Brain pericyte (primary cell): ENCODE measurements at places on chromosomes 4 and X.

DNA sequence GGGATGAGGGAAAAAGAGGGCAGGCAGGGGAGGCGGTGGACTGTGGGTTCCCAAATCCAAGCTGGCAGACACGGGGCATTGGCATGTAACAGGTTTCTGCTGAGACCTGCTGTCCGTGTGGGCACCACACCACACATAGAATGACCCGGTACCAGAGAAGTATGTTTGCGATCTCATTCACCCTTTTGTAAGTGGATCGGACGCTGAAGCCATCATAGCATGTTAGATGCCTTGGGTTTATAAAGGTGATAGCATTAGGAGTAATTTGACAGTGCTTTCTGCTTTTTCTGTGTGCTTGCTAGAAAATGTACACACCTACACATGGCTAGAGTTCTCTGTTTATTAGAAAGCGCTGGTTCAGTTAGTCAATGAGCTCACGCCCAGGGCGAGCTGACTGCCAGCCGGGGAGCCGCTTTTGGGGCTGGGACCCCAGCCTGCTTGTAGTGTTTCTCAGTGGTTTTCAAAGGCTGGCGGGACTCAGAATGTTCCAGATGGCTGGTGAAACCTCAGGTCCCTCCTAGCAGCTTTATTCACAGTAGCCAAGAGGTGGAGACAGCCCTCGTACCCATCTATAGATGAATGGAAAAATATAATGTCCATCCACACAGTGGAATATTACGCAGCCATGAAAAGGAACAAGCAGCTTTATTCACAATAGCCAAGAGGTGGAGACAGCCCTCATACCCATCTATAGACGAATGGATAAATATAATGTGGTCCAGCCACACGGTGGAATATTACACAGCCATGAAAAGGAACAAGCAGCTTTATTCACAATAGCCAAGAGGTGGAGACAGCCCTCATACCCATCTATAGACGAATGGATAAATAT is 579 bp downstream of the IL3RA start:
- no peak for DNase-seq

GRCh38 chr4:46984781-46985180 is 8.6 kb downstream of the GABRA4 start:
- no peak for DNase-seq

- DNase-seq: no peak
These were observed 105.8 kb downstream of the FAT4 start for GRCh38 chr4:125420526-125420925.

GRCh38 chr4:124202099-124202498 is 510.4 kb downstream of the ANKRD50 start:
- DNase-seq: no peak

GRCh38 chr4:77695774-77696173 is 90.2 kb downstream of the CXCL13 start:
- DNase-seq: peak; percentile 50

DNA sequence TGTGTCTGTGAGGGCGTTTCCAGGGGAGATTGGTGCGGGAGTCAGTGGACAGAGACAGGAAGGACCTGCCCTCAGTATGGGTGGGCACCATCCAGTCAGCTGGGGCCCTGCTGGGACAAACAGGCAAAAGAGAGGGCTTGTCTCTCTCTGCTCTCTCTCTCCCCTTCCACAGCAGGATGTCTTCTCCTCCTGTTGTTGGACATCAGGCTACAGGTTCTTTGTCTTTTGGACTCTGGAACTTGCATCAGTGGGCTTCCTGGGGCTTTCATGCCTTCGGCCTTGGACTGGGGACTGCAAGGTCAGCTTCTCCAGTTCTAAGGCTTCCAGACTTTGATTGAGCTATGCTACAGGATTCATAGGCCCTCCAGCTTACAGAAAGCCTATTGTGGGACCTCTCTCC is 59.6 kb downstream of the ADGRA3 start:
- DNase-seq: no peak

GRCh38 chr4:156109943-156110900 is 156.6 kb upstream of the CTSO start:
- DNase-seq: no peak

GRCh38 chr4:137994853-137995252 is 247.3 kb downstream of the SLC7A11 start:
- no peak for DNase-seq

GRCh38 chrX:153456161-153456560 is 10.3 kb upstream of the TREX2 start:
- no peak for DNase-seq

- DNase-seq: no peak
These were observed 911.5 kb downstream of the GLUD2 start for GRCh38 chrX:121958886-121959285.

- no peak for DNase-seq
These were observed 112.6 kb upstream of the ZNF827 start for GRCh38 chr4:146051223-146051622.

- no peak for DNase-seq
These were observed 237.4 kb downstream of the DCLK2 start for GRCh38 chr4:150315691-150316090.

- no peak for DNase-seq
These were observed 73.7 kb downstream of the ENPP6 start for GRCh38 chr4:184143770-184144564.

- DNase-seq: peak; percentile 59
These were observed 6.2 kb downstream of the NCAPG start for GRCh38 chr4:17817027-17817426.

GRCh38 chrX:24482823-24483415 is 17.8 kb downstream of the PDK3 start:
- no peak for DNase-seq

GRCh38 chrX:105753411-105753810 is 68.9 kb upstream of the NRK start:
- no peak for DNase-seq

DNA sequence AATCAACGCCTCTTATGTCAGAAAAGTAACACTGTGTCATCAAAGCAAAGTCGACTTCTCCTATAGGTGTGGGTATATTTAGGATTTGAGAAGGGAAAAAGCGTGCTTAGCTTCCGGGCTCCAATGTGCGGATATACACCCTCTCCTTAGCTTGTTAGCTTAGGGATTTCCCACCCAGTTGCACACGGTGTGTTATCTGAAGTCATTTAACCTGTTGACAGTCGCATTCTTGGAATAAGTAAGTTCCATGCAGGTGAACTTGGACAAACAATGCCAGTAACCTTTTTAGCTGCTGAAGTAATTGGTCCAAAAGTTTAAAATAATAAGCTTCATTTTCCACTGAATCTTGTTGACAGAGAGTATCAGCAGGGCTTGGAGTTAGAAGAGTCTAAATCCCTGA is 113.7 kb downstream of the SHROOM3 start:
- DNase-seq: no peak

DNA sequence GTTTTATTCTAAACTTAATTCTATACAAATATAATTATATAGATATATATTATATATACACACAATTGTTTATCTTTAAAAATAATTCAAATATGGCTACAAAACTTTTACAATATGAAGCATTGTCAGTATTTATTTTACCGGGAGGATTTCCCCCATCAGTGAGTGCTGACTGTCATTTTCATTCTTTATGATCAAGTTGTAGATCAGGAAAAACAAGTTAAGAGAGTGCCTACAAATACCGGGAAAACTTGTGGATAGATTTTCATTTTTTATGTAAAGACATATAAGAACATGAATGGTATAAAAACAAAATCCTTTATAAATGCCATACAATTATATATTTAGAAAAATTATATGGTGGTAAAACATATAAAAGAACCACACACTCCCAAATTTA is 37.8 kb downstream of the CLCN3 start:
- DNase-seq: no peak

DNA sequence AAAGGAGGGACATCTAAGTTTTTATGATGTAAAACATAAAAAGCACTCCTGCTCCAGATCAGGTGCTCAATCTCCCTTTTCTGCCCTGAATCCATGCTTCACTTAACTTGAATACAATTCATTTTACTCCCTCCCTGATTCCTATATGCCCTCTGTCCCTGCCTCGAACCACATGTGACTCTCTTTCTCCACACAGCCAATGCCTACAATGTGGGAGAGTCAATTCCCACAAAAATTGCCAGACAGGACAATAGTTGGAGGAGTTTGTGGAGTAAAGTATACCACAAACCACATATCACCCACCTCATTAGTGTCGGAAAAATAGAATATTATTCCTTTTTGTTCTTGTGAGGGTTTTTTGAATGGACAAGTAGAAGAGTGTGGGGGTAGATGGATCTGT is 9.7 kb downstream of the AMMECR1 start:
- DNase-seq: no peak

DNA sequence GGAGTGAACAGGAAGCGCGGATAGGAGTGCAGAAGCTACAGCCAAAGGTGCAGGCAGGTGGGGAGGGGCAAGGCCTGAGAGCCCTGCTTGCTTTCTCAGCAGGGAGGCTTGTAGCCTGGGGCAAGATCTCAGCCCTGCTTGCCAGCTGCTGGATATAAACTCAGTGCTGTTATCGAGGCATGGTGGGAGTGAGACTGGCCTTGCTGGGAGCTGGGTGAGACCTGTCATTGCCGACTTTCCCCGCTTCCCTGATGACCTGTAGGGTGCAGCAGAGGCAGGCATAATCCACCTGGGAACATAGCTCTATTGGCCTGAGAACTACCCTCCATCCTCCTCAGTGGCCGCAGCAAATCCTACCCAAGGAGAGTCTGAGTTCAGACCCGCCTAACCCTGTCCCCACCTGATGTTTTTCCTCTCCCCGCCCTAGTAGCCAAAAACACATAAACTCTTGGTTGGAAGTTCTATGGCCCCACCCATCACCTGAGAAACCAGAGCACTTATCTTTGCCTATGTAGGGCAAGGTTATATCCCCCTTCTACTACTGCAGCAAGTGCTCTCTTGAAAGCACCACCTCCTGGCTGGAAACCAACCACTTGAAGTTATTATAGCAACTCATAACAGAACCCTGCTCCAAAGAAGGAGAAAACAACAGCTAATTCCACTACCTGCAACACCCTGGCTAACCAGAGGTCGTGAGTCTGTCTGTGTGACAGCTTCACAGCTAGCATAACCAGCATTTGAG is 80.7 kb downstream of the FHIP1A start:
- no peak for DNase-seq

GRCh38 chr4:76952071-76952470 is 2.5 kb downstream of the SEPTIN11 start:
- no peak for DNase-seq

DNA sequence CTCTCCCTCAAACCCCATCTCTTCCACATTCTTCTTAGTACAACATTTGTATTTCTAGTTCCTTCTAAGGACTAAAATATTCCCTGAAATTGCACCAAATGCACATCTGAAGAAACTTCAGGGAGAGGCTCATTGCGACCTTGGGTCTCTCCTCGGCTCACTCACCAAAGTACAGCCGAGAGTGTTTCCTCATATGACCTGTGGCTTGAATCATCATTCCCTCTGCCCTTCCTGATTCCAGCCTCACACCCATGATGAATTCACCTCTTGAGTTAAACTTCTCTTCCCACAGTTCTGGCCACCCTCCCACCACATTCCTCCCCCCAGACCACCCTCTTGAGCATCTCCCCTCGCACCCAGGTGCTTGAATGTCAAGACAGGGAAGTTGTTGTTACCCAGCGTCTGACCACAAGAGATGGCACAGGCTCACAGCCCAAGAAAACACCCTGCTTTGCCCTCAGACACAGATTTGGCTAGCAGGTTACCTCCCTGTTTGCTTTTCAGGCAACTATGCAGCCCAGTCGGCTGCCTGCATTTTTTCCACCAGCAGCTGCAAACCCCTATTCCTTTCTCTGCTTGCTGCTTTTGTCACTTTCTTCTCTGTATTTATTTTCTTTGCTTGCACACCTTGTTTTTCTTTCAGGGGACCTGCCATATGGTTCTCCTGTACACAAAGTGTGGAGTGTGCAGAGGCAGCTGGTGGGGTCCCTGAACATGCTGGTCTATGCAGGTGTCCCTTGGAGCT is 214.8 kb downstream of the SPATA18 start:
- no peak for DNase-seq
